ENCODE measurements at places on chromosomes 7 and 10.

DNA sequence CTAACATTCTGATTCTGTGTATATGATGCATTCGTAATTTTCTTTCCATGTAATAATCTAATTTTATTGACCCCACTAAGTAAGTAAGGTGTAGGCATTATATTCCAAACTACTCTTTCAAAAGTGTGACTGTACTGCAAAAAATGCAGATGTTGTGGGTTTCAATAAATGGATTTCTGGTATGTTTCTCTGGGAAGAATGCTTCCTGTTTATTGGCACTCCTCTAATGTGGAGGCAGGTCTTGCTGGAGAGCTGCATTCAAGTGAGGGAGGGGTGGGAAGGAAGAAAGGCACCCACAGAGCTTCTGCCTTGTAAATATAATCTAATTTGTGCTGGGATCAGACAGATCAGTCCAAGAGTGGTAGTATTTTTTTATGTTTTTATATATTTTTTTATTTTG lies 23.9 kb downstream of the ST7 start:
- DNase-seq, result no peak

- DNase-seq, result no peak
Observed at GRCh38 chr10:18252086-18252485, 111.9 kb downstream of the CACNB2 start.

DNA sequence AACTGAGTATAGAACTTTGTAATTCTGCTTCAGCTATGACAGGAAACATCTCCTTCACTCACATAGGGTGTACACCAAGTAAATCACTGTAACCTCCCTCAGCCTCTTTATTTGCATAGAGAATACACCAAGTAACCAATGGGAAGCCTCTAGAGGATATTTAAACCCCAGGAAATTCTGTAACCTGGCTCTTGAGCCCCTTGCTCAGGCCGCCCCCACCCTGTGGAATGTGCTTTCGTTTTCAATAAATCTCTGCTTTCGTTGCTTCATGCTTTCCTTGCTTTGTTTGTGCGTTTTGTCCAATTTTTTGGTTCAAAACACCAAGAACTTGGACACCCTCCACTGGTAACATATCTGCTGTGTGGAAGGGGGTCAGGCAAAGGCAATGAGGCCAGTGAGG lies 60.2 kb downstream of the CLRN3 start:
- no peak for DNase-seq

DNA sequence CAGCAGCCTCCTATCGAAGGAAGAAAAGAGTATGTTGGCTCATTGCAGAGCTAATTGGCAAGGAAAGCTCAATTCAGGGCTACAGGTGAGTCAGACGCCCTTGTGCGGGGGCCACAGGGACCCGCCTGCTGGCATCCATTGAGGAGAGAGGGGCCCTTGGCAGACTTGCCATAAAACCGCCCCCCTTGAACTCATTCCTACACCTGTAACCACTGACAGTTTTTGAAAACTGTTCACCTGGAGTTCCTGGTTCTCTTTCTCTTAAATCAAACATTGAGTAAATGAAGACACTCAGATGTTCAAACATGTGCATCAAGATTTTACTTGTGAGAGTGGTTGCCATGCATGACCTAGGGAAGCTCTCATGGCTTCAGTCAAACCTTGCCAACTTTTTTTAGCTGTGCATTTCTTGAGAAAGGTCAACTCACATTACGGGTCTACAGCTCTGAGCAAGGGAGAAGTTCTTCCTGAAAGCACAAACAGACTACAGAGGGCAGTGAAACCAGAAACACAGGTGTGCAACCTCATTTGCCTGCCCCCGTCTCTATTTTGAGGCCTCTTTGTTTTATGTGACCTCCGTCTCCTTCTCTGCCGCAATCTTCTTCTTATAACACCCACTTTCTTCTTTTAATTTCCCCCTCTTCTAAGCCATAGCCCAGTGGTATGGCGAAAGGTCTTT lies 87.8 kb downstream of the TBXAS1 start:
- no peak for DNase-seq

- DNase-seq, result no peak
Observed at GRCh38 chr10:15300697-15301096, 70.4 kb downstream of the FAM171A1 start.

DNA sequence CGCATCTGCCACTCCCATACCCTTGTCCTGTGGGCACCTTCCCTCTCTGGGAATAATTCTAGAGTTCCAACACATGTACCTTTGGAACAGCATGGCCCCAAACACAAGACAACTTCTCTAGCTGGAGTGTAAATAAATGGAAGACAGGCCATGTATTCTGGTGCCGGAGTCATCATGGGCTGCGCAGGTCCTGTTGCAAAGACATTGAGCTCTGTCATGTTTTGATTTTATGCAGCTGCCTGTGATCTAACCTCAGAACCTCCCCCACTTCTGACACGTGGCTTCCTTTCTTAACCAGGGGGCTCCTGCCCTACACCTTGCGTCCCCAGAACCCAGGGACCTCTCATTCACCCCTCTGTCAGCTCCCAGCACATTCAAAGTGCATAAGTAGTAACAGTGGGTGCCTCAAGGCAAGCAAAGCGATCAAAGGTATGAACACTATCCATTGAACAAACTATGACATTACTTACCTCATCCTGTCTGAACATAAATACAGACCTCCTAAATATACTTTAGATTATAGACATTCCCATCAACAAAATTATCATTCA lies 219.9 kb downstream of the FGFR2 start:
- DNase-seq, result no peak

- DNase-seq, result no peak
Observed at GRCh38 chr7:87850836-87851593, 25.1 kb downstream of the SLC25A40 start.

DNA sequence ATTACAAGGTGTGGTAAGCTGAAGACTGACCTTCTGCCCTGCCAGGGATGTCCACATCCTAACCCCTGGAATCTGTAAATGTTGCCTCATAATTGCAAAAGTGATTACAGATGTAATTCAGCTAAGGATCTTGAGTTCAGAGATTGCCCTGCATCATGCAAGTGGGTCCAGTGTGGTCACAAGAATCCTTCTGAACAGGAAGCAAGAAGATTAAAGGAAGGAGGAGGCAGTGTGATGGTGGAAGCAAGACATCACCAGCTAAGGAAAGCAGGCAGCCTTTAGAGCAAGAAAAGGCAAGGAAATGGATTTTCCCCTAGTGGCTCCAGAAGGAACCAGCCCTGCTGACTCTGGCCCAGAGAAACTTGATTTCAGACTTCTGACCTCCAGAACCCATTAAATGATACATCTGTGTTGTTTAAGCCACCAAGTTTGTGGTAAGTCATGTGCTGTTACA lies 78.1 kb downstream of the USP6NL start:
- DNase-seq, result no peak

GRCh38 chr7:112419543-112420130 lies 30.6 kb upstream of the IFRD1 start:
- DNase-seq, result no peak

DNA sequence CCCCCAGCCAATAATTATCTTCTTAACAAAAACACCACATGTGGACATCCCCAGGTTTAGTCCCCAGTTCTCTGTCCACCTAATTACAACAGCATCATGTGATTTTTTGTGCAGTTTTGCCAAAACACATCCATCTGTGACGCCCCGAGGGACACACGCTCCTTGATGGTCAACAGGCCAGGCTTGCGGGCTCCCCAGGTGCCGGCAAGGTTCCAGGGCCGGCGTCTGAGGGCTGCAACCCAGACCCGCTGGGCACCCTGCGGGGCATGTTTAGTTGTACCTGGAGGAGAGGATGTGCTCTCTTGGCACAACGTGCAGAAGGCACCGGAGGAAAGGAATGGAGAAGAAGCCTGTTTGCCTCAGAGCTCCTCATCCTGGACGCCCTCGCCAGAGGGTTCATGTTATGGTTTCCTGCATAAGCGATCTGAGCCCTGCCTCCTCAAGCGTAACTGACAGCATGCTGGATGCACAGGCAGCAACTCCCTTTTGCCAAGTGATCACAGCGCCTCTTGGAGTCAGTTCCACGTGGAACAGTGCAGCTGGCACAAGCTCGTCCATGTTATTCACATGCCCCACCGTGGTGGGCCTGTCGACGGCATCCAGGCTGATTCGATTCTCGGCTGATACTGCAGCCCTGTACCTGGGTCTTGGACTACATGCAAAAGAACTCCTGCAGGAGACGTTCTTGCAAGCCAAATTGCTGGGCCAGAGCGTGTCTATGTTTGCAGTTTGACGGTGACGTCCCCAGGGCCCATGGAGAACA lies 41.6 kb downstream of the JAKMIP3 start:
- no peak for DNase-seq

DNA sequence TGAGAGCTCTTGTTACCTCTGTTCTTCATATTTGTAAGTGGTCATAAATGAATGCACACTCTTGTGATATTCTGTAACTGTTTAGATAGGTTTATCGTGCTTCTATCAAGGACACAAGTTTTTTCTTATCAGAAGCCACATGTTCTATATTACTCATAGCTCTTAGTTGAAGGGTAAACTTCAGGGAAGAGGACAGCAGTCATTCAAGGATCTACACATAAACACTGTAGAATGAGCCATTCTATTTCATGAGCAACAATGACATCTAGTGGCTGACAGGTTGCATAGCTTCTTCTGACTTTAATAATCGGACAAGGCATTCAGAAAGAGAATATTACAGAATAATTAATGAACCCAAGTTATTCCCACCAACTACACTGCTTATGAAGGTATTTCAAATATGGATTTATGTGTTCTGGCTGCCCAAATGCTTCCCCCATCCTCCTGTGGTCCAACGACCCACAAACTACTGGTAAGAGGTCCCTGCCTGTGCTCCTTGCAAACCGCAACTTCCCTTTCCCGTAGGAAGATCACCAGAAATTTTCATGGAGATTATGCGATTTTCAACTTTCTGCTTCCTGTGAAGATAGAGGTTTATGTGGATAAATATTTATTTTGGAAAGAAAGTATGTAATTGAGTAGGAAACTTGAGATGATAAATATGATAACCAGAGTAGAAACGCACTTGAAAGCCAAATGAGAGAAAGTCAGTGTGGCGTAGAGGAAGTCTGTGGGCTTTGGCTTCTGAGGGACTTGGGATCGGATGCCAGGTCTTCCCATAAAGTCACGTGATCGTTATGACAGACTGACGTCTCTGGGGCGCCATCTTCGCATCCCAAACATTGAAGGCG lies 16.8 kb upstream of the ABCB5 start:
- DNase-seq, result peak; percentile 18

DNA sequence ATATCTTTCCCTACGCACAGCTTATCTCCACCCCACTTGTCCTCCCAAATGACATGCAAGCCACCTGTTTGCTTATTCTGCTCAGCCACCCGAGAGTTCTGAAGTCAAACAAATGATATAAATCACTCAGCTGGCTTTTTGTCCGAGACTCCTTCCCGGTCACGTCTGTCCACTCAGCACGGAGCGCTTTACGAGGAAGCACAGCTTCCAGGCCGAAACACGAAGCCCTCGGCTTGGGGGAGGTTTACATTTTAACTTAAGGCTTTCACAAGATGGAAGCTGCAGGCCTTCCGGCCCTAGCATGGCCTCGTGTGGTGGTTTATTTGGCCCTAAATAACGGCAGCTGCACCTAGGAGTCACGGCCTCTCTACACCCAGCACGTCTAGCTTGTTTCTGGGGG lies 60.1 kb upstream of the GNA12 start:
- DNase-seq, result no peak

GRCh38 chr7:55827577-55827976 lies 35.0 kb downstream of the SEPTIN14 start:
- DNase-seq, result no peak

- no peak for DNase-seq
Observed at GRCh38 chr7:152780935-152781334, 21.4 kb downstream of the ACTR3B start.

DNA sequence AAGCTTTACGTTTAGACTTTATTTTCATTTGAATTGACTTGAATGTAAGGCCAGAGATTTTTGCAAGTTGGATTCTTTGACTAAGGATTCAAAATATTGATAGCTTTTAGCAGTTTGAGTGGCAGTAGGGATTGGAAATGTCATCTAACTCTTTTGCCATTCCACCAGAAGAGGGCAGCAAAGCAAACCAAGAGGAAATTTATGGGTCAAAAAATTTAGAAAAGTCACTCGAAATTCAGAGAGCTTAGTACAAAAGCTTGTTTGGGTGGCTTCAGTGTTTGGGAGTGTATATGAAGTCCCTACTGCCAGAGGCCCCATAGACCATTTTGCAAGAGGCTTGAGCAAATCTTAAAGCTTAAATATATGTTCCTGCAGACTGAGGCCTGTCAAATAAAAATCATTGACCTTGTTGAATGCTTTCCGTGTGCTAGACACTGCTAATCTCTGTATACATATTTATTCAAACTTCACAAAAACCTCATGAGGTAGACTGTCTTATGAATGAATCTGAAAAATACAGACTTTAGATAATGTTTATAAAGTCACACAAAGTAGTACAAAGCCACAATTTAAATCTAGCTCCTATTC lies 44.6 kb upstream of the RSBN1L start:
- no peak for DNase-seq

DNA sequence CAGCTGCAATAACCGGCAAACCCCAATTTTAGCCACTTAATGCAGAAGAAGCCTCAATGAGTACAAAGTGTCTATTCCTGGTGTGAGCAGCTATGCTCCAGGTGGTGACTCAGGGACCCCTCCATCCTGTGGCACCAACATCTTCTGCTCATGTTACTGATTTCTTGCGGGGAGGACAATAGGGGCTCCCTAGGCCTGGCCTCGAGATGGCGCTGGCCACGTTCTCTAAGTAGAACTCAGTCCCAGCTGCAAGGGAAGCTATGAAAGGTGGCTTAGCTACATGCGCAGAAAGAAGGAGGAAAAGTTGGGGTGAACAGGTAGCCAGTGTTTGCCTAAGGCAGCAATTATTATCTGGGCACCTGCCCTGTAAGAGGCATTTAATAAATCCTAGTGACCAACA lies 6.6 kb downstream of the GJD4 start:
- DNase-seq, result no peak

DNA sequence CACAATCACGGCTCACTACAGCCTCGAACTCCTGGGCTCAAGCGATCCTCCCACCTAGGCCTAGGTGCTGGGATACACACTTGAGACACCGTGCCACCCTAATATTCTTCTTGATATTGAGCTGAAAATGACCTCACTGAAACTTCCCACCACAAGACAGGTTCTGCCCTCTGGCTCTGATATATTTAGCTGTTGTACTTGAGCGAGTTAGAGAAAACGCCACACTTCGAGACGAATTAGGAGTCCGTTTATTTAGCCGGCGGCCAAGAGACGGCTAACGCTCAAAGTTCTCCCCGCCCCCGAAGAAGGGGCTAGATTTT lies 17.9 kb downstream of the ZC3HAV1 start:
- DNase-seq, result no peak

- DNase-seq, result no peak
Observed at GRCh38 chr7:157977717-157978496, 609.7 kb downstream of the PTPRN2 start.

DNA sequence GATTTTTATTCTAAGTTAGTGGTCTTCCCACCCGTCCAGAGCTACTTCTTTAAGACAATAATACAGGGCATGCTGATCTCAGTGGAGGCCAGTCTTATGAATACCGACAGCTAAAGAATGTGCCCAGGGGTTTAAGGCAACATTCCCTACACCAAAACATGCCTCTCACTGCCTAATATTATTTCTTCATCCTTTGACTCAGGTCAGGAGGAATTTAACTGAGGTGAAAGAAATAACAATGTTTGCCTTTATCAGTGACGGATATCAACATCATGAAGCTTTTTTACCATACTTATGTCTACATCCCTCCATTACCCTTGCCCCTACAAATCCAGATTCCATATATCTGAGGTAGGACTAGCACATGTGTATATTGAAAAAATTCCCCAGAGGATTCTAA lies 33.3 kb upstream of the TES start:
- peak; percentile 36 for DNase-seq
